COR-L47 (cell line): ENCODE measurements at places on chromosomes 5 and 9.

GRCh38 chr9:91297306-91297705, 64.4 kb downstream of the AUH start:
- DNase-seq: no peak

DNA sequence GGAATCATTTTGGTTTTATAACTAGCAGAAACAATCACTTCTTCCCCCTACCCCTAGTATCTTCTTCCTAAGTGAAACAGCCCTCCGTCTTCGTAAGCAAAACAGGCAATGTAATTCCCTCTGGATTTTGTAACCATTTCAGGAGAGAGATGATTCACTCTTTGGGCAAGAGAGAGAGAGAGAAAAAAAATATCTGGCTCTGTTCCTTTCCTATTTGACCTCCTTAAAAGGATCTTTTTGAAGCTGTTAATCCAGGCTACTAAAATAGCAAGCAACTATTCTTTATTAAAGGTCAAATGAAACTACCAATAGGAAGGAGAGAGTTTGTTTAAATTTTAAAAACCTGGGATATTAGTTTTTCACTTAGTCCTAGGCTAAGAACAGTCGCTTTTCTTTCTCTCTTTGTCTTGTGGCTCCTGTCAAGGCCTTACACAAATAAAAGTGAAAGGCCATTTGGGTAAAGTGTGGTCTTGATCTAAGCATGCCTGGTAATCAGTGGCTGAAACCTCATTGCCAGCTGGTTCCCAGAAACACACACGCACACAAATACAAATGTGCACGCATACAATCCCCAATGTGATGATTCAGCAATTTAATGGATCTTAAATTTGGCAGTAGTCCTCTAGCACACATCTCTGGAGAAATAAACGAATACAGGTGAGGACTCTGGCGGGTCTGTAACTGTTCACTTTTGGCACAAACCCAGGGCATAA, 70.2 kb downstream of the PRUNE2 start:
- no peak for DNase-seq

DNA sequence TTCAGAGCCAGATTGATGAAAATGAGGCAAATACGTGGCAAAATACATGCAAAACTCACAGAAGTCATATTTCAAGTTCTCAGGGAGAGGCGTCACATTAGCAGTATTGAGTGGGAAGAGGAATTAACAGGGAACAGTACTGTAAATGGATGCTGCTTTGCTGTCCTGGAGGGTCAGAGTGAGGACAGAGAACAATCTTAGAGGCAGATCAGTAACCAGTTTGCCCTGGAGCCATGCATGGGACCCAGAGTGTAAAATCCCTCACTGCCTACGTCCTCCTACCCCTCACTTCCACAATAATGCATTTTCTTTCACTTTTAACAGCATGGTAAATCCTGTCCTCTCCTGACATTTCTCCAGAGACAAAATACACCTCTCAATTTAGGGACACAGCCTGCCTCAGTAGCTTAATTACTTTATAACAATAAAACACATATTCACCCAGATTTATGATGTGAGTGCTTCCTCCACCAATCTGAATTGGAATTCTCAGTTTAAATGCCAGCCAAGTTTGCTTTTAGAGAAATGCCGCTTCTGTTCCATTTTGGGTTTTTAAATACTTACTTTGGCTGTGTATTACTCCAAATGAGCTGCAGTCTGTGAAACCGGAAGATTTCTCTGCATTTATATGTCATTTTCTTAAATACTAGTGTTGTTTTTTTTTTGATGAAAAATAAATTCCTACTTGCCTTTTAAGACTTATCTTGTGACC, 70.0 kb downstream of the LMNB1 start:
- DNase-seq: no peak

DNA sequence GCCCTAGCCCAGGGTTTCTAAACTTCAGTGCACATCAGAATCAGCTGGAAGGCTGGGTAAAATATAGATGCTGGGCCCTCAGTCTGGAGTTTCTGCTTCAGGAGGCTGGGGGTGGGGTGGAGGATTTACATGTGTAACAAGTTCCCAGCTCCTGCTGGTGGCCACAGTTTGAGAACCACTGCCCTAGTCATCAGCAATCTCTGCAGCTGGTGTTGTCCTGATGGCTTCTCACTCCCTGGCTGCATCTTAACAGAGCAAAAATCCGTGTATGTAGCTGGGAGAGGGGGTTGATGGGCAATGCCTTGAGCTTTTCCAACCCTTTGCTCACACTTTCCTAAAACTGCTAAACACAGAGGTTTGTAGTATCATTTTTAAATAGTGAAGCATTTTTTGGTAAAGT, 186.0 kb upstream of the KLF9 start:
- no peak for DNase-seq

DNA sequence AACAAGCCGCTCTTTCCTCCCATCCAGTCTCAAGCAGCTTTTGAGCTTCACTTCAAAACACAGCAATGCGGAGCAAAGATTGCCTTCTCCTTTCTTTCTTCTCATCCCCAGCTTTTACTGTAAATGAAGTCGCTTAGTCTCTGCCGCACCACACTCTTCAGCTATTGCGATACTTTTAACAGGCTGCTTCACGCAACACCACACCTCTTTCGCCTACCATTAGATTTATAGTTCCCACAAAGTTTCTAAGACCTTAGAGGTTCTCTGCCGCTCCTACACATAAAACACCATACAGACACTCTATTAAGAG, 711 bp downstream of the PGGT1B start:
- DNase-seq: no peak

DNA sequence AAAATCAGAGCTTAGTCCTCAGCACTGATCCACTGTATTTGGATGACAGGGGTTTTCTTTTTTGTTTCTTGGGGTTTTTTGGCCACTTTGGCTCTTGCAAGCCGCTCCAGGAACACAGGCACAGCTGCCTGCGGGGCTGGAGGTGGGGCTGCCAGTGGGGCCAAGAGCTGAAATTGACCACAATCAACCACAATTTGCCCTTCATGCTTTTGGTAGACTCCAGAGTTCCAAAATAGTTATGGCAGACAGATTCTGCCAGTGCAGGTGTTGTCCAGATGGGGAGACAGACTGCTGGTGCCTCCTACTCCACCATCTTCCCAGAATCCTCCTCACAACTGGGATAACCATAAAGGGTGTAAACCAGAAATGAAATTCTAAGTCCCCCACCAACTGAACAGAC, 36.5 kb downstream of the PLEKHG4B start:
- no peak for DNase-seq

DNA sequence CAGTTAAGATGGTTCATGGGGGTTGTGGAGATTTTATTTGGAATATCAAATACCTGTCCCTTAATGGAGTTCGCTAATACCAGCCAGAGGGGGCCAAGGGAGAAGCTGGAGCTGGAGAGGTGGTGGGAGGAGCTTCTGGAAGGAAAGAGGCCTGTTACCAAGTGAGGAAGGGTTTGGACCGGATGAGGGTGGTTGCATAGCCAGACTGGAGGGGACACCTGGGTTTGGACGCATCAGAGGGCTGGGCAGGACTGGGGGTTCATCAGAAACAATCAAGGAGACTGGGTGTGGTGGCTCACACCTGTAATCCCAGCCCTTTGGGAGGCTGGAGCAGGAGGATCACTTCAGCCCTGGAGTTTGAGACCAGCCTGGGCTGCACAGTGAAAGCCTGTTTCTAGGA, 111.8 kb upstream of the IER5L start:
- DNase-seq: no peak

- DNase-seq: no peak
Measured at GRCh38 chr9:75188756-75189155, 100.4 kb downstream of the OSTF1 start.

GRCh38 chr9:133673258-133673655, 37.1 kb downstream of the DBH start:
- DNase-seq: no peak

- DNase-seq: no peak
Measured at GRCh38 chr9:113160571-113160970, 9.8 kb downstream of the SLC31A2 start.

DNA sequence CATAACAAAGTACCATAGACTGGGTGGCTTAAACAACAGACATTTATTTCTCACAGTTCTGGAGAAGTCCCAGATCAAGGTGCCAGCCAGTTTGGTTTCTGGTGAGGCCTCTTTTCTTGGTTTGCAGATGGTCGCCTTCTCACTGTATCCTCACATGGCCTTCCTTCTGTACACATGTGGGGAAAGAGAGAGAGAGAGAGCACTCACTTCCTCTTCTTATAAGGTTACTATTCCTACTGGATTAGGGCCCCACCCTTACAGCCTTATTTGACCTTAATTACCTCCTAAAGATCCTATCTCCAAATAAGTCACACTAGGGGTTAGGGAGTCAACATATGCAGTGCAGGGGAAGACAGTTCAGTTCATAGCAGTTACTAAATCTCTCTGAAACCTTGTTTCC, 205.6 kb upstream of the GDNF start:
- no peak for DNase-seq

DNA sequence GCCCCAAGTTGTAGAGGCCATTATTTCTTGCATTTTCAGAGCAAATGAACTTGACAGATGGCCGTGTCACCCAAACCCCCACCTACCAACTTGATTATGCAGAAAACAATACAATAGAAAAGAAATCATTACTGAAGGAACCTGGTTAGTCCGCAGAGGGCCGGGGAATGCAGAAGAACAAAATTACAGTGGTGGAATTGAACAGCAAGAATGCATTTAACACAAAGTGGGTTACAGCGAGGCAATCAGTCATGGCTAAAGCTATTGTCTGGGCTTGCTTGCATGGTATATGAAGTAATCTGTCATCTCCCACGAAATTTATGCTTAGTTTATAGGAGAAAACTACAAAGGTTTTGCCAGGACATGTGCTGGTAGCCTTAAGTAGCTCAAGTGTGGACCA, 238.3 kb upstream of the IRX1 start:
- DNase-seq: no peak

- no peak for DNase-seq
Measured at GRCh38 chr5:107303171-107303968, 367.4 kb downstream of the EFNA5 start.

- DNase-seq: no peak
Measured at GRCh38 chr5:82476155-82476554, 198.0 kb upstream of the RPS23 start.

DNA sequence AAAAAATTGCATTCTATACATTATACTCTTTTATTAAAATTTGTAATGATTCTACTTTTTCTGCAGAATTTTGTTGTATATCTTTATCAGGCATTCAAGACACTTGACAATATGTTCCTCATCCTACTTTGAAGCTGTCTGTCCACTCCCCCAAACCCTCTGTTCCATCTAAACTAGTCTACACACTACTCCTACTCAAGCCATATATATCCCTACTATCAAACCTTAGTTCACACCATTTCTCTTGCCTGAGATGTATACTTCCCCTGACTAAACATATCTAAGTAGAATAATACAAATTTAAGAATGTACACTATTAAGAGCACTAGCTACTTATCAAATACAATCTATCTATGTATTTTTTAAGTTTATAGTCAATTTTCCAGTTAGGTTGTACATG, 107.1 kb upstream of the FTMT start:
- no peak for DNase-seq

GRCh38 chr9:105076729-105077128, 148.8 kb upstream of the ABCA1 start:
- no peak for DNase-seq

GRCh38 chr5:53917095-53917494, 356.7 kb downstream of the NDUFS4 start:
- no peak for DNase-seq

GRCh38 chr5:10591966-10592365, 28.1 kb downstream of the ANKRD33B start:
- DNase-seq: no peak

GRCh38 chr9:134375430-134376385, 49.5 kb downstream of the RXRA start:
- no peak for DNase-seq

GRCh38 chr5:156532921-156533320, 206.0 kb downstream of the SGCD start:
- DNase-seq: no peak

DNA sequence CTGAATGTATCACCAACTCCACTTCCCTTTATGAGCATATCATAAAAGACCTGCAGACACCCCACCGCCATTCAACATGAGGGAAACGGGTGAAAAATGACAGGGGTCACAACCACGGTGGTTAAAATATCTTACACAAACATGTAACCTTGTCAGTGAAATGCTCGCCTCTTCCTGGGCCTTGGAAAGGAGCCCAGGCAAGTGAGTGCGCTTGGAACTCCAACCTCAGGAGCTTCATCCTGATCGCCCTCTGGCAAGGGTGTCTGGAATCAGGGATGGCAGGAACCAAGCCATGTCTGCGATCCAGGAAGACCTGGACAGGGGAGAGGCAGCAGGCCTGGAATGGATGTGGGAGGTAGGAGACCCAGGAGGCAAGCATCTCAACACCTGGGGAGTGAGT, 282.7 kb downstream of the GAS1 start:
- no peak for DNase-seq

DNA sequence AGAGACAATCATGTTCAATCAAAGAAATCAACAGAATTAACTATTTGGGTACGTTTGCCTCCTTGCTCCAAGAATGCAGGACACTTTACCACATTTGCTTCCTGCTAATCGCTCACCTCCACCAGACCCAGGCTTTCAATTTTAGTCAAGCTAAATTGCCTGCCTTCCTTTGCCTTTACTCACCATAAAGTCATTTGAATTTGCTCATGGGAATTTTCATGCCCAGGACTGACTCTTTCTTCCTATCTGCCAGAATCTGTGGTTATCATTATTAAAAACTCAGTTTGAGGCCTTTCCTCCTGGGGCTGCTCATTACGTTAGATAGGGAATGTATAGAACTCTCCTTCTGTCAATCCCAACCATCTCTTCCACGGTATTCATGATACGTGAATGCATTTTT, 1935.3 kb upstream of the WWC1 start:
- no peak for DNase-seq

DNA sequence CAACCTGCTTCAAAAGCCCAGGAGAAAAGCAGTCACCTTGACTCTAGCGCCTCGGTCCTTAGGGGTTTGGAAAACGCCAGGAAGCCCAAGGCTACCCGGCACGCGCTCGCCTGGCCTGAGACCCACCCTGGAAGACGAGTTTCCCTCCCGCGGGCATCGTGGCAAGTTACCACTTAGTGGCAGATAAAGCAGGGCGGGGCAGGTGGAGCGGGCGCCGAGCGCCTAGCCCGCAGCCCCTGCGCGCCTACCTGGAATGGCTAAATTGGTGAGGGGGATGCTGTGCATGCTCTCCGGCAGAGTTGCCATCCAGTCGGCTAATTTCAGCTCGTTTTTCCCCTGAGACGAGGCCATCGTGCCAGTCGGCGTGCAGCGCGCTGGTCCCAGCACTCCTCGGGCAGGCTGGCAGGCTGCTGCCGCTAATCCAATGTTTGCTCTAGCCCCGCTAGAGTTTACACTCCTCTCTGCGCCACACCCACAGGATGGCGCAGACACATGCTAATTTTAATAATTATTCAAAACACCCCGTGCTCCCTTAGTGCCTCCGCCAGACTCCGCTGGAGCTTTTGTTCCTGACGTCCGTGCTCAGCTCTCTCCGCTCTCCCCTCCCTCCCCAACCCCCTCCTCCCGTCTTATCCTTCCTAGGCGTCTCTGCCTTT, at the start of gene PLCXD3:
Gene PLCXD3 (minus strand): TSS at position 426 of the 656 bp plus-strand sequence. CDS start 75 bp downstream, at position 351.
- peak; percentile 46 for DNase-seq

GRCh38 chr5:26813235-26813634, 225.2 kb downstream of the CDH9 start:
- DNase-seq: no peak
